Testis (tissue), 5 donors: ENCODE measurements at places on chromosomes 7 and 10.

DNA sequence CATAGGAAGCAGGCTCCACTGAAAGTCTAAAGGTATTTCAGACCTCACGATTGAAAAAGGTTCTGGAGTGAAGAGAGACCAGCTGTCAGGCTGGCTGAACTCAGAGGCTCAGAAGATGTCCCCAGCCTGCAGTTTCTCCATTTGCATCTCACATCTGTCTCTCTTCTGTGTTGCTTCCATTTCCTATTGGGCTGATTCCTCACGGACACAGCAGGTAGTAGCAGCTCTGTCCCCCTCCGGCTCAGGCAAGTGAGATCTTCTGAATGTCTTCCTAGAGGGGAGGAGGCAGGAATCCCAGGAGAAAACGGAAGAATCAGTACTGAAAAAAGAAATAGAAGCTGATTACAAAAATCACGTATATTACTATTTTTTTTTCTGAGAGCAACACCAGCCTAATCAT lies 274.1 kb upstream of the COBL start:
- DNase-seq: no peak

DNA sequence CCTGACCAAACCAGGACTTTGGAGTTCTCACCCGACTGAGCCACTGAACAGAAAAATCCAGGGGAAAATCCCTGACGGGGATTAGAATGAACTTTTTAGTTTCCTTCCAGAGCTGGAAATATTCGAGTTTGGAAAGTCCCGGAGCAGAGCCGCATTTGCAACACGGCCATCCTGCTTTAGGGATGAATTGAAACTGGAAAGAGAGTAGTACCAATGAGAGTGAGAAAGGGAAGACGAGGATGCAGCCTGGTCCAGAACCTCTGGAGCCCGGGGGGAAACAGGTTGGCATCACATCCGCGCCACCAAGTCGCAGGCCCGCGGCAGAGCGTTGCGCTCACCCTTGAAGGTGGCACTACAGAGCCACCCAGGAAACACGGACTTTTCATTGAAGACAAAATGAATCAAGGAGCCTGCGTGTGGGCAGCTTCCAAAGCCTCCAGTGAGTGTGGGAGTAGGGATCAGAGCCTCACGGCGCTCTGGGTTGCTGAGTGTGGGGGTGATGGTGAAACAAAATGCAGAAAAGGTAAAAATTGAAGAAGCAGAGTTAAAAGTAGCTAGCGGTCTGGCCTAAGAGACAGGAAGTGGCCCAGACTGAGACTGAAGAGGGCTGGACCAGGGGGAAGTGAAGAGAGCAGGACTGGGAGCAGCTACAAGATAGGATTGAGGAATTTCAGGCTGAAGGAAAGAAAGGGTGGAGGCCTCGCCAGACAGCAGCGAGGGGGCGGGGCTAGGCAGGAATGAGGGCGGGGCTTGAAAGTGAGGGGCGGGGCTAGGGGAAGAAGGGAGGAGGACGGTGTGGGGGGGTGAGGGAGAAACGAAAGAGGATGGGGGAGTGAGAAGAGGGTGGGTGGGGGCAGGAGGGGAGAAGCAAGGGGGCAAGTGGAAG lies 1.8 kb downstream of the SMURF1 start:
- peak; percentile 76 for DNase-seq

DNA sequence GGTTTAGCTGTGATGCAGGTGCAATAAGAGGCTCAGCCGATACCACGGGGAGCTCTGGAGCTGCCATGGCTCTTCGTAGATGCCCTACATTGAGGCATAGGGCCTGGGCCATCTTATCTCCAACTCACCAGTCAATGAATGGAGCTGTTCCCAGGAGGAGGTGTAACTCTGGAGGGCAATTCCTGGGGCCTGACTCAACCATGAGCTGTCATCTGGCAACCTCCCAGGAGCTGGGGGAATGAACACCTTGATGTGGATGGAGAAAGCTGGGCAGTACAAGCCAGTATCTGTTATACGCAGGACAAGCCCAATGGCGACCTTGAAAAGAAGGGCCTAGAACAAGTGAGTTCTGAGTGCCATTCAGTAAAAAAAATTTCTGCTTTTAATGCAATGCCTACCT lies 224.0 kb upstream of the PLXDC2 start:
- DNase-seq: no peak

DNA sequence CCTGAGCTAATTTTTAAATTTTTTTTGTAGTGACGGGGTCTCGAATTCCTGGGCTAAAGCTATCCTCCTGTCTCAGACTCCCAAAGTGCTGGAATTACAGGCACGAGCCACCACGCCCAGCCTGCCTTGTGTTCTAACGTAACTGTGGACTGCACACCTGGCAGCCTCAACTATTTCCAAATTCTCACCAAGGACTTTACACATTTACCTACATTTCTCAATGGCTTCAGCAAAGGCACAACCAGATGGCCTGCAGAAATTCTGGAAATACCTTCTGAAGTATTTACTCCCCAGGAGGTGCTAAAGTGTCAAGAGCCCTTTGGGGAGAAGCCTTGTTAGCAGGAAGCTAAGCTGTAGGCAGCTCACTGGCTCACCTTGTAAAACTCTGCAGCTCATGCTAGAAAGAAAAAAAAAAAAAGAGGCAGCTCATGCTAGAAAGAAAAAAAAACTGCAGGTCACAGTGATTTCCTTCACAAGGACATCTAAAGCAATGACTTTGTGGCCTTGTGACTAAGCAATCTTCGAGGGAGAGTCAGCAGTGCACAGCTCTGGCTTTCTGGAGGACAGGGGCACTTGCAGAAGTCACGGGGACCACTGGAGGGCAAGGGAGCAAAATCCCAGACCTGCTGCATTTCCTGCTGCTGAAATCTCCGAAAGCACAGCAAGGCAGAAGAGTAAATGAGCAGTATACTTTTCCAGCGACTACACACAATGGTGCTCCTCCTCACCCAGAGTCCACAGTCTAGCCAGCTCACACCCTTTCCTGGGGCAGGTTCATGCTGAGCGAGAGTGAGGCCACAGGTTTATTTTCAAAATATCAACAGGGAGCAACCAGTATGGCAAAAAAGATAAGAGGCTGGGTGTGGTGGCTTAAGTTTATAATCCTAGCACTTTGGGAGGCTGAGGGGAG lies 40.4 kb downstream of the BAIAP2L1 start:
- no peak for DNase-seq

GRCh38 chr10:75620356-75620755 lies 188.9 kb downstream of the LRMDA start:
- DNase-seq: no peak
